Breast epithelium (tissue), 4 donors: ENCODE measurements at places on chromosomes 5 and 9. TPM values are rescaled to one million over a fixed set of nuclear protein-coding genes. Genes with fewer than 3 reads are reported as not detected.

- H3K4me1 ChIP-seq: no peaks in the 10 kb centered on the region
- no peaks in the 10 kb centered on the region for H3K27me3 ChIP-seq
- H3K27ac ChIP-seq: peak overlapping the region; percentile 76
- no peaks in the 10 kb centered on the region for H3K36me3 ChIP-seq
- DNase-seq: no peak
- peak overlapping the region; percentile 23 for H3K4me3 ChIP-seq
Observed at GRCh38 chr9:124429530-124429867, 14.3 kb upstream of the PSMB7 start.

DNA sequence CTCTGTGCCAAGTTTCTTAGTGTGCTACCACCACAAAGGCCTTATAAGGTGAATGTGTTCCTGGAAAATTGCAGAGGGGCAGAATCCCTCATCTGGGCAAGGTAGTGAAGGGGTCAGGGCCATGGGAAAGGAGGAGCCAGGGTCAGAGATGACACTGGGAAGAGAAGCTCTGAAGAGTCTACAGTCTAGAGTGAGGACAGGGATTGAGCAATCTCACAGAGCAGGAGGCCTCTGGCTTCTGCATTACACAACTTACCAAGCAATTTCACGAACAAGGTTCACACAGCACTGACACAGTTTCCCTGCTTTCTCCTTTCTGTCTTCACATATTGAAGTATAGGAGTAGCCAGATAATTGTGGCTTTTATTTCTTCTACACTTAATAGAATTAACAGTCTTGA, 24.5 kb upstream of the IDNK start:
- H3K27me3 ChIP-seq: no peaks in the 10 kb centered on the region
- no peaks in the 10 kb centered on the region for H3K4me1 ChIP-seq
- DNase-seq: no peak
- no peaks in the 10 kb centered on the region for H3K36me3 ChIP-seq
- H3K4me3 ChIP-seq: no peak overlapping the region

GRCh38 chr5:82142928-82143577, 135.1 kb downstream of the RPS23 start:
- H3K27ac ChIP-seq: no peak overlapping the region
- no peak overlapping the region for H3K4me3 ChIP-seq
- DNase-seq: no peak
- no peaks in the 10 kb centered on the region for H3K4me1 ChIP-seq
- no peaks in the 10 kb centered on the region for H3K27me3 ChIP-seq

DNA sequence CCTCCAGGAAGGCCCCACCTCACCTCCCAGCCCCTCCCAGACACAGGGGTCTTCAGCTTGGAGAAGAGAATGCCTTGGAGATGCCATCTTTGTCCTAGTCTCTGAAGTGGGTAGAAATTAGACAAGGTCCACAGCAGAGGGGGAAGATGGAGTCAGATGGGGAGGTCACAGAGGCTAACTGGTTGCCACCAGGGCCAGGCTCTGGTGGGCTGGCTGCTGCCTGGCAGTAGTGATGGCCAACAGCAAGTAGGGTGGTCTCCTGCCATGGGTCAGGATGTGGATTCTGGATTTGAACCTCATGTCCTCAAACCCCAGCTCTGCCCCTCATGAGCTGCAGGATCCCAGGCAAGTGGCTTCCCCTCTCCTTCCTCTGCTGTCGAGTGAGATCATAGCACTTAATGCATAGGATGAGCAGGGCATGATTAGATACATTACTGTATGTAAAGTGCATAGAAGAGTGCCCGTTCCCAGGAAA, 38.7 kb upstream of the NEK6 start:
- DNase-seq: no peak
- H3K27ac ChIP-seq: peak overlapping the region; percentile 54

- H3K4me1 ChIP-seq: no peaks in the 10 kb centered on the region
- no peak for DNase-seq
Observed at GRCh38 chr9:123609844-123610243, 253.8 kb downstream of the CRB2 start.

GRCh38 chr5:143120460-143121134, 282.9 kb downstream of the NR3C1 start:
- no peak for DNase-seq
- H3K27ac ChIP-seq: no peak overlapping the region
- no peaks in the 10 kb centered on the region for H3K36me3 ChIP-seq
- H3K27me3 ChIP-seq: no peaks in the 10 kb centered on the region
- no peak overlapping the region for H3K4me3 ChIP-seq

DNA sequence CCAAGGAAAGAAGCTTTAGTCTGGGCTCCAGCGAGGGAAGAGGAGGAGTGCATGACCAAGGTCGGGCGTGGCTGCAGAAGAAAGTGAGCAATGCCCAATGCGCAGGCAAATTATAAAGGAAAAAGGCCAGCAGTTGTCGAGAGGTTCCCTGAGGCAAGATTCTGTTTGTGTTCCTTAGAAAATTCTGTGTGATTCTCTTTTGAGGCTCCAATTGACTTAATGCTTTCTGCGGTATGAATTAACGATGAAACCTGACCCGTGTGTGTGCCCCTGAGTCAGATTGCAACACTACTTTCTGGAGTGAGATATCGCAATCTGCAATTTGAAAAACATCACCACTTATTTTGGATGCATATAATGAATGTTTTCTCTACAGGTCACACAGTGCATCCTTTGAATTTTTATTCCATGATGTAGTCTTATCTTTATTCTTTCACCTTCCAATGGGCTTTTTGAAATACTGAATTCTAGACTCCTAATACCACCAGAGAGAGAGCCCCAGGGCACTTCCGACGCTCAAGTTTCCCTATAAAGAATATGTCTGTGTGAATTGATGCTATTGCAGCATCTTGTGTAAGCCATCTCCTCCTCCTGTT, 117.9 kb upstream of the IL6ST start:
- H3K4me3 ChIP-seq: no peak overlapping the region
- no peaks in the 10 kb centered on the region for H3K36me3 ChIP-seq
- no peak overlapping the region for H3K27ac ChIP-seq
- DNase-seq: no peak
- H3K4me1 ChIP-seq: no peaks in the 10 kb centered on the region

DNA sequence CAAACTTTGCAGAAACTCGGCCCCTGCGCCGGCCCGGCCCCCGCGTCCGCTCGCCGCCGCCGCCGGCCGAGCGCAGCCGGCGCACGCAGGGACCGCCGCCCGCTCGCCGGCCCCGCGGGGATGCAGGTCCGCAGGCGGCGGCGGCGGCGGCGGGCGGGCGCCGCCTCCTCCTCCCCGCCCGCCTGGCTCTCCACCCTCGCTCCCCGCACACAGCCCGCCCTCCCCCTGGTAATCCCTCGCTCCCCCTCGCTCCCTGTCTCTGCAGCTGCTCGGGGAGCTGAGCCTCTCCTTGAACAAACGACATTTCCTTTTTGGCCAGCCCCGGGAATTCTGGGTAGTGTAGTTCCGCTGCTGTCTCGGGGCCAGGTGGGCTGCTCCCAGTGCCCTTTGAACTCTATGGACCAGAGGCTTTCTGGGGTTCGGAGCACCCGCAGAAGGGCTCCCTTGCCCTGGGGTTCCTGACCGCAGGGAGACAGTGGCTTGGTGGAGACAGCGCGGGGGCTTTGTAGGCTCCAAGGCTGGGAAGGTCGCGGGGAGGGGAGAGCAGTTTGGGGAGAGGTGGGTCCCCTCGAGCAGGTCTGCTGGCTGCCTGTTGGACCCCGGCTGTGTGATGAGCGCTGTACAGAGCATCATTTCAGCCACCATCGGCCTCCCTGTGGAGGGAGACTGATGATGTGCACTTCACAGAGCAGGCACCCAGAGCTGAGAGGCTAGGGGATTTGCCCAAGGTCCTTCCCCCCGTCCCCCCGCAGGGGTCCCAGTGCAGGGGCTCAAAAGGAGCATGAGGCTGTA, 1.8 kb upstream of the FAM78A start:
- DNase-seq: peak; percentile 58
- H3K36me3 ChIP-seq: no peaks in the 10 kb centered on the region
- H3K27me3 ChIP-seq: peaks cover 22% of the 10 kb centered on the region
- H3K27ac ChIP-seq: peak overlapping the region; percentile 75
- H3K4me1 ChIP-seq: no peaks in the 10 kb centered on the region

DNA sequence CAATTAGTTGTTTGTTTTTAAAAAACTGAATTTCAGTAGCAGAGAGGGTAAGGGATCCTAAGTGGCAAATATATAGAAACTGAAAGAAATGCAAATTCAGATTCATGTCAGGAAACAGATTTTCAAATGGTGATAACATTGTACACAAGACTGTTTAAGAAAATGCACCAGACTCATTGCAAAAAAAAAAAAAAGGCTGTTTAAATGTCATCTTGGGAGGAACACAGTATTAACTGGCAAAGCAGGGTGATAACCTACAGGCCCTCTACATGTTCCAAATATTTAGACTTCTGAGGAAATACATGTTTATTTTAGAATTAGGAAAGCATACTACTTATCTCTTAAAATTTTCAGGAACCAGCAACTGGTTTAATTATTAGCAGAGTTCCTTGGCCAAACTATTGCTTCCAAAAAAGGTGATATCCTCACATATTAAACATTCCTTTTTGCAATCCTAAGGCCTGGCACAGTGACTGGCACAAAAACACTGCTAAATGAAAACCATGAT, 114.5 kb downstream of the TSSK1B start:
- no peaks in the 10 kb centered on the region for H3K27me3 ChIP-seq
- H3K36me3 ChIP-seq: no peaks in the 10 kb centered on the region

DNA sequence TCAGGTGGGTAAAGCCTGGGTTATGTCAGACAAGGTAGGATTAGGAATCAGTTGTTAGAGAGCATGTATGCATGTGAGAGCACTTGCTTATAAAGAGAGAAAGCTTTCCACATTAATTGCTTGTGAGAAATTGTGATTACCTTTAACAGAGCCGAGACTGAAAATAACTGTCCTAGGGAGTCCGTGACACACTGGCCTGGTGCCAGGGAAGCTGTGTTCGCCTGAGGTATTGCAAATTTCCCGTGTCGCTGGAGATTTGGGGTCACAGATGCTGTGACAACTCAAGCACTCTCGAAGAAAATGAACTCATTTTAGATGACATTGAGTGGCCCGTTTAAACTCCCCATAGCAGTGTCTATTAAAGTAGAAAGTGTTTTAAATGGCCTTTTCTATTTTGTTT, 9.6 kb downstream of the SLC1A1 start:
- no peak overlapping the region for H3K4me3 ChIP-seq
- DNase-seq: no peak
- H3K27ac ChIP-seq: no peak overlapping the region
- H3K27me3 ChIP-seq: no peaks in the 10 kb centered on the region
- H3K36me3 ChIP-seq: no peaks in the 10 kb centered on the region

GRCh38 chr5:16229357-16229940, 49.9 kb upstream of the MARCHF11 start:
- H3K36me3 ChIP-seq: no peaks in the 10 kb centered on the region
- no peak overlapping the region for H3K27ac ChIP-seq
- no peak for DNase-seq

DNA sequence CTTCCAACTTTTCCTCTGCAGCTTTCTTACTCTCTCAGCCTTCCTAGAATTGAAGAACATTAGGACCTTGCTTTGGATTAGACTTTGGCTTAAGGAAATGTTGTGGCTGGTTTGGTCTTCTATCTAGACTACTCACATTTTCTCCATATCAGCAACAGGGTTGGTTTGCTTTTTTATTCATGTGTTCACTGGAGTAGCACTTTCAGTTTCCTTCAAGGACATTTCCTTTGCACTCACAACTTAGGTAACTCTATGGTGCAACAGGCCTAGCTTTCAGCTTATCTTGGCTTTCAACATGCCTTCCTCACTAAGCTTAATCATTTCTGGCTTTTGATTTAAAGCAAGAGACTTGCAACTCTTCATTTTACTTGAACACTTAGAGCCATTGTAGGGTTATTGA, 153.1 kb downstream of the CCDC192 start:
- no peaks in the 10 kb centered on the region for H3K36me3 ChIP-seq
- H3K4me3 ChIP-seq: no peak overlapping the region
- H3K27me3 ChIP-seq: no peaks in the 10 kb centered on the region
- no peaks in the 10 kb centered on the region for H3K4me1 ChIP-seq
- no peak overlapping the region for H3K27ac ChIP-seq

DNA sequence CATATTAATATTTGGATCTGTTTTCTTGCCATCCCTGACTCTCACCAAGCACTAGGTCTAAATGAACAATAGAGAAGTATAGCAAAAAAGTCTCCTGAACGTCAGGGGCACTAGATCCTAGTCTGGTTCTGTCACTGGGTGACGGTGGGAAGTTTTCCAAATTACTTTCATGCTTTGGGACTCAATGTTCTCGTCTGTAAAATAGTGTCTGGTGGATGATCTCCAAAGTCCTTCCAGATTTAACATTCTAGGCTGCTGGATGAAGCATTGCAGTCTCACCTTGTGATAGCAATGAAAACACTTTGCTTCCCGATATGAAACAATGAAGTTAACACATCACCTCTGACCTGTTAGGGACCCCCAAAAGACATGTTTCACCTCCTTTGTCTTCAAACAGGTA, 199.3 kb downstream of the SEC61B start:
- no peaks in the 10 kb centered on the region for H3K4me1 ChIP-seq

- no peak overlapping the region for H3K27ac ChIP-seq
- H3K27me3 ChIP-seq: no peaks in the 10 kb centered on the region
- H3K4me3 ChIP-seq: no peak overlapping the region
- H3K4me1 ChIP-seq: no peaks in the 10 kb centered on the region
- DNase-seq: no peak
Observed at GRCh38 chr5:27311544-27311943, 273.2 kb upstream of the CDH9 start.

- no peak overlapping the region for H3K4me3 ChIP-seq
- no peak overlapping the region for H3K27ac ChIP-seq
- peak; percentile 45 for DNase-seq
- H3K27me3 ChIP-seq: no peaks in the 10 kb centered on the region
Observed at GRCh38 chr5:160434022-160434531, 12.4 kb downstream of the PTTG1 start.

GRCh38 chr5:90830058-90830457, 271.5 kb downstream of the ADGRV1 start:
- H3K27ac ChIP-seq: no peak overlapping the region
- no peaks in the 10 kb centered on the region for H3K36me3 ChIP-seq
- H3K4me1 ChIP-seq: no peaks in the 10 kb centered on the region
- DNase-seq: no peak

DNA sequence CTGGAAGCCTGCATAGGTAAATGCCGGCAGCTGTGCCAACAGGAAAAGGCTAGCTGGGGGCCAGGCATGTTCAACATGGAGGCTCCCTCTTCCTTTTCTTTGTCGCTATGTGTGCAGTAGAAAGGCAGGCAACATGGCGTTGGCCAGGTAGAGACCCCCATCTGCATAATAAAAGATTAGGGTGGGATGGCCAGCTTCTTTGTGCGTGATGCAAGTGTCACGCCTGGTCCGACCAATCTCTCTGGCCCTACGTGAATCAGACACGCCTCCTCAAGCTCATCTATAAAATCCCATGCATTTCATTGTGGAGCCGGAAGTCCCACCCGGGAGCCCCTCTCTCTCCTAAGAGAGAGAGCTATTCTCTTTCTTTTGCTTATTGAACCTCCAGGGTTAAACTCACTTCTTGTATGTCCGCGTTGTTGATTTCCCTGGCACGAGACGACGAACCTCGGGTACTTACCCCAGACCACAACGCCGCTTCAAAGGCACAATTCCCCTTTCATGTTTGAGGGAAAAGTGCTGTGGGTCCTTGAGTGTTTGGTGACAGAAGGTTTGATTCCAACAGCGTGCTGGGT, 25.0 kb upstream of the C5orf47 start:
- no peaks in the 10 kb centered on the region for H3K27me3 ChIP-seq
- H3K4me1 ChIP-seq: peaks cover 6% of the 10 kb centered on the region
- H3K36me3 ChIP-seq: no peaks in the 10 kb centered on the region
- no peak overlapping the region for H3K4me3 ChIP-seq

SLC36A2 gene
- not detected for total RNA-seq

COQ4 gene
- 59.7 TPM for total RNA-seq

GADD45G gene
- total RNA-seq: 15.8 TPM

PROB1 gene
- total RNA-seq: 0.73 TPM

FBP1 gene
- total RNA-seq: 33.4 TPM

F12 gene
- total RNA-seq: 2.9 TPM

ADAMTSL2 gene
- total RNA-seq: 0.44 TPM

DDX4 gene
- total RNA-seq: not detected

SOHLH1 gene
- not detected for total RNA-seq

CCDC180 gene
- total RNA-seq: 10.6 TPM
